ENCODE measurements at places on chromosomes 11 and 22.

DNA sequence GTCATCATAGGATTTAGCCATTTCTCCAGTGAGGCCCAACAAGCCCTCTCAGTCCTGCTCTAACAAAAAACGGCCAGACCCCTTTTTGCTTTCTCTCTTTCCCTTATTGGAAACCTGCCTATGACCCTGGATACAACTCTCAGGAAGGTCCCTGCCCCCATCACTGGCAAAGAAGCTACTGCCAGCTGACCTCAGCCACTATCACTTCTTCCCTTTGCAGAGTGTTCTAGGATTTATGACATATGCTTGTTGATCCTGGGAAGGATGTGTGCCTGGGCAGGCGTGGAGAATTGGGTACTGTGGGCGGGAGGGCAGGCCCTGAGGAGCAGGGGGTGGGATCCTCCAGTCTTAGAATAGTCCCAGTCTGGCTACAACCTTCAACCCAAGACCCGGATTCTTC, 7.5 kb downstream of the PGAP2 start:
- no peak for DNase-seq

DNA sequence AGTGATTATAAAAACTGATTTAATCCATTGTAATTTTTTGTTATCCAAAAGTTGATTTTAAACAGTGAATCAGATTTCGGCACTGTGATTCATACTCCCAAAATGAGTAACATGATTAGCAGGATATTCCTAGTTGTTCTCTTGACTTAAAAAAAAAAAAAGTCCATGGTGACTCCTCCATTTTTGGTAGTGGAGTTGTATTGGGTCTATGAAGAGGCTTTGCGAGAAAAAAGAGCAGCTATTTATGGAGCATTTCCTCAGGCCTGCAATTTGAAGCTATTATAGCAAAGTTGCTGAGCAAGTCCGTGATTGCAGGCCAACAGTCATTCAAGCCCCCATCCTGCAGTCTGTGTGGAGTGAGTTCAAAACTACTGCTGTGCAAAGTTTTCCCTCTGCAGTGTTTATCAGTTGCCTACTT, 28.8 kb downstream of the YAP1 start:
- DNase-seq, result no peak

- no peak for DNase-seq
Measured at GRCh38 chr22:24827296-24827695, 21.3 kb downstream of the SGSM1 start.

GRCh38 chr22:23036684-23037428, 33.5 kb upstream of the GNAZ start:
- DNase-seq, result peak; percentile 19

DNA sequence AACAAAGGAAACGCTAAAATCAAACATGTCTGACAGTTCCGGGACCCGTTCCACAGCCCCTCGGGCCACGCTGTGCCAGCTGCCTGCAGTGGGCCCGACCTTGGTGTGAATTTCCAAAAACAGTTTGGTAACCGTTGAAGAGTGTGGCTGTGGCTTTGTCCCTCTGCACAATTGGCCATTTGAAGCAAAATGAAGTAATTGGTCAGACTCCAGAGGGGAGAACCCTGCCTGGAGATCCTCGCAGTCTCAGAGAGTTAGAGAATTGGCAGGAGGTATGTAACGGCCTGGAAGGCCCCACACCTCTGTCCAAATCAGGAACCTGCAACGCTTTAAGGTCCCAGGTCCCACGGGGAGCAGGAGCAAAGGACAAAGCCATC, 26.3 kb downstream of the TRMU start:
- DNase-seq, result no peak

GRCh38 chr11:110329445-110329844, 33.0 kb upstream of the RDX start:
- no peak for DNase-seq

- DNase-seq, result no peak
Measured at GRCh38 chr11:7046474-7047175, 26.3 kb downstream of the NLRP14 start.

DNA sequence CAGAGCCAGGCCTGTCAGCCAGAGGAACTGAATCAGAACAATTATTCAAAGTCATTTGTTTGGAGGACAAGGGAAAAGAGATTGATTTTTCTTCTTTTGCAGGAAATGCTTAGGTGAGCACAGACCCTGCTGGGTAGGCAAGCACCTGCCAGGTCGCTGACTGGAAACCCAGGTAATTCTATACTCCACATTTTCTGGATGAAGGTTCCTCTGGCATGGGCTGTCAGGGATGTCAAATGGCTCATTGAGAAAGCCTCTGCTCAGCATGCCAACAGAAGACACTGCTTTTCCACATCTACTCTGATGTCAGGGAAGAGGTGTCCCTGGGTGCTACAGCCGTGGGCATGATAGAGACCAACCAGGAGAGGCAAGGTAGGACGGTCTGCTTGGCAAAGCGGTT, 166.7 kb upstream of the SYN3 start:
- DNase-seq, result no peak

GRCh38 chr11:13334034-13334786, 56.6 kb downstream of the BMAL1 start:
- no peak for DNase-seq

GRCh38 chr22:46241396-46242007, 8.6 kb downstream of the CDPF1 start:
- no peak for DNase-seq

GRCh38 chr11:110490886-110491285, 61.1 kb downstream of the FDX1 start:
- peak; percentile 92 for DNase-seq

DNA sequence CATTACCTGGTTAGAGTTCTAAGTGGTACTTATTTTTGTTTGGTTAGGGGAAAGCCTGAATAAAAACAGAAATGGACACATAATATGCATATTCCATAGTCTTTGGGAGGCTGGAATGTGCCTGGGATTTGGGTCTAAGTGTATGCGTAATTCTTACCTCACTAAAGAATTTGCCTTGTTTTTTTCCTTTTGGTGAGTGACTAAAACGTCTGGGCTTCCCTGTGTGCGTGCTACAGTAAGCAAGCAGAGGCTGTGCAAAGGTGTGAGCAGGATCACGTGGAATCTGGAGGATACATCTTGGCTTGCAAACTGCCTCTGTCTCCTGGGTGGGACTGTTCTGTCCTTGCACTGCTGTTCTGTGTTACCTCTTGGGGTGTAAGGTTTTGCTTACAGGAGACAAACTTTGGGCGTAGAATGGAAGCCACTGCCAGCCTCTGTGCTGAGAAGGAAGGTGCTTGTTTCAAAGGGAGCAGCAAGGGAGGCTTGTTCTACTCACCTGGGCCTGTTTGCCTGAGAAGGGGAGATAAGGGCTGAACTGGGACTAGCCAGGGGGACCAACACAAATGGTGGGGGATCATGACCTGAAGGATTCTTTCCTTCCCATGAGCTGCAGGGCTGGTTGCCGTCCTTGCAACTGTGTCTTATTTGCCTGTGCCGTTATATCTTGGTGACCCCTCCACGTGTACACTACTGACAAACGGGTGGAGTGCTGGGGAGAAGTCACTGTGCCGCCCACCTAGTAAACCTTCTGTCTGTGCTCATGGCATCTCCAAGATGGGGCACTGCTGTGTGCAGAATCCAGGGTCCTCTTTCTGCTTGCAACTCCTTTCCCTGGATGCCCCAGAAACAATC, 4.5 kb downstream of the NEAT1 start:
- DNase-seq, result peak; percentile 33

GRCh38 chr11:131691181-131692041, 321.0 kb downstream of the NTM start:
- DNase-seq, result no peak

GRCh38 chr11:117834838-117835443, 10.4 kb upstream of the FXYD2 start:
- peak; percentile 45 for DNase-seq

- DNase-seq, result no peak
Measured at GRCh38 chr11:121389651-121390050, 62.5 kb upstream of the SORL1 start.

DNA sequence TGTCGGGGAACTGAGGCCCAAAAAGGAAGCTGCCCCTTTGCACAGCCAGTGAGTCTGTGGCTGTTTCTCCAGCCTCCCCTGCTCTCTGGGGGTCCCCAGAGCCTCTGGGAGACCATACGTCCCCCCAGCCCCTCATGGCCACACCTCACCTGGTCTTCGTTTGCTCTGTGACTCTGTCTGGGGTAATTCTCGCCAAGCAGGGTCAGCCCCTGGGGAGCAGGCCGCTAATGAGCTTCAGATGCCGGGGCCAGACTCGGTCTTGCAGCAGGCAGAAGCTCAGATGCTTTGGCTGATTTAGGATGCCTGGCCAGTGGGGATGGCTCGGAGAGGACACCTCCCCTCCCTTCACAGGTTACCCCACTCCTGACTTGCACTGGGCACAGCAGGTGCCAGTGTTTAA, 24.1 kb upstream of the WNT11 start:
- DNase-seq, result no peak

DNA sequence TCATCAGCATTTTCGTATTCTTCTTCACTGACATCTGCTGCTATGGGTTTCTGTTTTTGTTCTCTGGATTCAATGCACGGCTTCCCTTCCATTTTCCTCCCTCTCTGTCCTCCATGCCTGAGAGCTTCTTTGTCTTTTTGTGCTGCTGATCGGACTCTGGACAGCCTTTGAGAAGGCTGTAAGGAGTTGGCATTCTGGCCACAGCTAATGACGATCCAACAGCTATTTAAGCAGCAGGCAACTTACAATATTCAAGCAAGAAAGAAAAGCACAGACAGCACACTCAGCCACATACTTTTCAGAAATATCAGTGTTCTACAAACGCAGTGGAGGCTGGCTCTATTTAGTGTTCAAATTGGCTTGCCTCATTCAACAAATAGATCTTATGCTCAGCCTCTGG, 60.9 kb upstream of the ZC3H12C start:
- no peak for DNase-seq

GRCh38 chr11:118615282-118615975, 8.0 kb downstream of the PHLDB1 start:
- no peak for DNase-seq

DNA sequence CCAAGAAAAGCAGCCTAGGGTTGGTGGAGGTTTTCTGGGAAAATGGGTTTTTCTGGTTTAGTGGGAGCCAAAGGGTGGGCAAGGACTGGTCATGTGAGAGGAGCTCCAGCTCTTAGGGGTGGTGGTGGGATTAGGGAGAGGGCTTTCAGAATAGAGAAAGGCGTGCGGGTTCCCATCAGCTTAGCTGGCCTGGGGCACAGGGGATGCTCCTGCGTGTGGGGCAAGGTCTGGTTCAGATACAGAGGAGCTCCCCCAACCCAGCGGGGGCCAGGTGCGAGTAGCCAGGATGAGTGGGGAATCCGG, 644 bp downstream of the TMEM134 start:
- DNase-seq, result no peak

- no peak for DNase-seq
Measured at GRCh38 chr22:49420651-49421050, 407.0 kb downstream of the BRD1 start.

DNA sequence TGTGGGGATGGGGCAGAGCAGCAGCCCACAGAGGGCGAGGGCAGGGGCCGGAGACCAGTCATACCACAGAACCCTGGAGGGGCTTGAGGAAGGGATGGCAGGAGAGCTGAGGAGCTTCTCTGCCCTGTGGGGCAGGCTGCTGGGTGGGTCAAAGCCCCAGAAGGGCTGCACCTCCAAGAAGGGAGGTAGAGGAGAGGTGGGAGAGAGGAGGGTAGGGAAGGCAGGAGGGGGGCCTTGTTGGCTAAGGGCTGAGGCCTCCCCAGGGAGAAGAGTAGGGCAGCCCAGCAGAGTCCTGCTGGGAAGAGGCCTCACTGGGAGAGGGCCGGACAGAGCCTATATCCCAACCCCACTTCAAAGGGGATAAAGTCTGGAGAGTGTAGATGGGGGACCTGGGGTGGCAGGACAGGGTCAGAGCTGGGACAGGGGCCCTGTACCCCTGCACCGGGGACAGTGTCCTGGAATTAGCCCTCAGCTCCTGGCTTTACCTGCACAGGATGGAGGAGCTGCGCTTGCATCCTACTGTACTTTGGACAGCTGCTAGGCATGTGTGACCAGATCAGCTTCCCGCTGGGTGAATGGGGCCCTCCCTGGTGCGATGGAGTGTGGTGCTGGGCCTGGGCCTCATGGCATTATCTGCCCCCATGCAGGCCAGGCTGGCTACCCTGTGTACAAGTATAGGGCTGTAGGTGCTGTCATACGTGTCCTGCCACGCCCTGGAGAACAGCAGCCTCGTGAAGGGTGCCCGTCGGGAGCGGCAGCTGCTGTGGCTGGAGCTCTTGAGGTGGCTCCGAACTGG, 7.3 kb downstream of the DGCR6L start:
- DNase-seq, result no peak

GRCh38 chr11:92866679-92867282, 102.7 kb upstream of the MTNR1B start:
- no peak for DNase-seq

All from NB4 (cell line).